ENCODE measurements at places on chromosomes 12 and 14.

GRCh38 chr14:28083389-28083788 is 683.2 kb upstream of the FOXG1 start:
- no peak for DNase-seq

DNA sequence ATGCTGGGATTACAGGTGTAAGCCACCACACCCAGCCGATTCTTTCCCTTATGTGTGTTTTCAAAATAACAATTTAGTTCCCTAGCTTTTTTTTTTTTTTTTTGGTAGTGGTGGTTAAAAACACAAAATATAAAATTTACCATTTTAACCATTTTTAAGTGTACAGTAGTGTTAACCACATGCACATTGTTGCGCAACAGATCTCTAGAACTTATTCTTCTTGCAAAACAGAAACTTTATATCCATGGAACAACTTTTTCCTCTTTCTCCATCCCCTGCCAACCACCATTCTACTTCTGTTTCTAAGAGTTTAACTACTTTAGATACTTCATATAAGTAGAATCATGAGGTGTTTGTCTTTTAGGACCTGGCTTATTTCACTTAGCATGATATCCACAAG is 1.1 kb upstream of the NDUFA12 start:
- DNase-seq: peak; percentile 73

DNA sequence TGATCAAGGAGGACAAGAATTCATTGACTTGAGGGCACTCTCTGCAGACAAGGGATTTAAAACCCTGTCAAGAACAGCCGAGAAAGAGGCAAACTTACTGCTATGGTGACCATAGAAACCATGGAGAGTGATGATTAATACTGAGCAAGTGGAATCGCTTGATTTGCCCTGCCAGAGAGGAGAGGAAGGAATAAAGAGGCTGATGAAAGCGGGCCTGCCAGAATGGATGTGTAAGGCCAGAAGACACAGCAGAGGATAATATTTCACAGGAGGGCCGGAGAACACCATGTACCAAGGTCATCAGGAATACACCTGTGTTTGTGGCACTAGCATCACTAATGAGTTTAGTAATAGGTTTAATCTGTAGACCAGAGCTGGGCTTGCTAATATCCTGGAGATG is 221.8 kb upstream of the DCN start:
- no peak for DNase-seq

- no peak for DNase-seq
Measured at GRCh38 chr12:45475594-45475993, 253.9 kb upstream of the ARID2 start.

- DNase-seq: no peak
Measured at GRCh38 chr12:69019910-69020309, 86.9 kb upstream of the CPM start.

DNA sequence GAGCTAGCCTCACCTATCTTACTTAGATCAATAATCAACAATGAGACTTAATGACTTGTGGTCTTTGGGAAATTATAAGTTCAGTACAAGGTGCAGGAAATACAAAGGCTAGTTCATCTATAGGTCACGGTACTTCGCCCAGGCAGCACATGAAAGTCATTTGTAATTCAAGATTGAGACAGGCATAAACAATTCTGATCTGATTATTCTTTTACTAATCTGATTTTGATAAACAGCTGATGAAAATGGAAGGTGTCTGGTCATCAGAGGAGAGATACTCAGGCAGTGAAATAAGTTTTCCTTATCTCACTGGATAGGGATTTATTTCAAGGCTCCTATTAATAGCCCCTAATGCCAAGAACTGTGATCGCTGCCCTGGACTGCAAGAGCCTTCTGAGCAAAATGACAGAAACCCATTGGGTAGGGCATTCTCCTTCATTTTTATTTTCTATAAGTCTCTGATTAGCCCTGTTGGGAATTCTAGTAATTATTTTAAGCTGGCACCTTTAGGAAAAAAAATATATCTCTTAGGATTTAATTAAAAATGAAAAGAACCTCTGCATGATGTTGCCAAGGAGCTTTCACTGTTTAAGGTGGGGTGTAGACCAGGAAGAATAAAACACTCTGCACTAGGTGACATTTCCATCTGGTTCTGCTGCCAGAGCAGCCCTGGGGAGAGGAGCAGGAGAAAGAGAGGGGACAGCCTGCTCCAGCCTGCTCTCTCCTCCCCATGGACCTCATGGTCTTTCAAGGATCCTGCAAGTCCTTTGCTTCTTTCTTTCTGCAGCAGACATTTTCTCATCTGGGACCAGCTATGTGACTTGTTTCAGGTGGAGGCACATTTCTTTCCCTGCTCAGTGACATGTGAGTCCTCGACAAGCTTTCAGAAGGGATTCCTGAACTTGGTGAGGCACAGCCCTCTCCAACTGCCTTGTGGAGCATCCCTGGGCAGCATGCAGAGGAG is 44.8 kb downstream of the SSPN start:
- no peak for DNase-seq

DNA sequence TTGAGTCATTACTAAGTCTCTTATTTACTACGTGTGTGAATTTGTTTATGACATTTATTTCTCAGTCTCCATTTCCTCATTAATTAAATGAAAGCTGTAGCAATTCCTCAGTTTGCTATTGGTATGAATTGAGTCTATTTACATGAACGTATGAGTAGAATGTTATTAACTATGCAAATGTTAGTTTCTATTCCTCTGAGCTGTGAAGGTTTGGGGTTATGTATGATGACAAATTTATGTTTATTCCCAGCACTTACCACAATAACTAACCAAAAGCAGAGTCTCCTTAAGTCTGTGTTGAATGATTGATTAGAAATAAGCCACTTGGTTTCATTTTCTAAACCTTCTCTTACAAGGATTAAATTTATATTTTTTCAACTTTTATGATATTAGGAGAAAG is 1340.9 kb downstream of the FSCB start:
- DNase-seq: no peak

- DNase-seq: peak; percentile 13
Measured at GRCh38 chr12:38934686-38935085, 29.3 kb upstream of the CPNE8 start.

- DNase-seq: no peak
Measured at GRCh38 chr12:31508436-31509150, 82.3 kb downstream of the DENND5B start.

DNA sequence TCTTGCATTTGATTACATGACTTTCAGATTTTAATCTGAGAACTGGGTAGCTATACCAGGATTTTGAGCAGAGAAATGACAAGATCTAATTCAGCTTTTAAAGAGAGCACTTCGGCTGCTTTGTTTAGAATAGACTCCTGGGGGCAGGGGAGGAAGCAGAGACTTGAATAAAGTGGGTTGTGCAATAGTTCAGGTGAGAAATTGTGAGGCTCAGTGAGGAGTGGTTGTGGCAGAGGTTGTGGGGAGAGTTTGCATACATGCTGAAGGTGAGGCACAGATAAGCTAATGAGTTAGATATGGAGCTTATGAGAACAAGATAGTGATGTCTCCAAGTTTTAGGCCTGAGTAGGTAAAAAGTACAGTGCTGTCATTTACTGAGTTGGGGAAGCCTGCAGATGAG is 281.4 kb downstream of the FLRT2 start:
- DNase-seq: no peak

GRCh38 chr12:79939728-79940310 is 4.9 kb upstream of the PPP1R12A start:
- DNase-seq: peak; percentile 46

- DNase-seq: no peak
Measured at GRCh38 chr14:71397371-71397770, 490.1 kb downstream of the PCNX1 start.
